Calu3 (cell line): ENCODE measurements at places on chromosomes 7 and 10. TPM values are rescaled to one million over a fixed set of nuclear protein-coding genes. Genes with fewer than 3 reads are reported as not detected.

Gene SPDYE9
- total RNA-seq, result not detected in 2 replicates

Gene NKX2-3
- not detected in 2 replicates for total RNA-seq

Gene CCL26
- total RNA-seq, result not detected in 2 replicates

Gene DMBT1
- 4.6 and 10.0 TPM in 2 replicates for total RNA-seq

Gene NT5C2
- total RNA-seq, result 70.0 and 75.8 TPM in 2 replicates

Gene UPK3B
- total RNA-seq, result 6.0 and 14.6 TPM in 2 replicates

Gene LEP
- total RNA-seq, result not detected in 2 replicates

Gene AUTS2
- not detected in 2 replicates for total RNA-seq

Gene SKIDA1
- total RNA-seq, result 0.40 TPM in 1 of 2 replicates, not detected in the other

Gene FBXW4
- total RNA-seq, result 15.7 and 18.7 TPM in 2 replicates

Gene TAS2R41
- not detected in 2 replicates for total RNA-seq

Gene LRRC4
- total RNA-seq, result not detected in 2 replicates

Gene PPA1
- total RNA-seq, result 260 and 280 TPM in 2 replicates

Gene CPN1
- total RNA-seq, result not detected in 2 replicates

Gene DYNC1I1
- 0.73 and 1.4 TPM in 2 replicates for total RNA-seq

Gene TMEM184A
- 61.9 and 75.8 TPM in 2 replicates for total RNA-seq

Gene PDE6C
- total RNA-seq, result not detected in 2 replicates

Gene C10orf95
- total RNA-seq, result 0.57 and 0.59 TPM in 2 replicates

Gene IFIT3
- total RNA-seq, result 45.2 and 153 TPM in 2 replicates

Gene LAMB1
- total RNA-seq, result 181 and 240 TPM in 2 replicates

Gene PRSS37
- not detected in 2 replicates for total RNA-seq

Gene HABP2
- total RNA-seq, result 0.59 and 1.0 TPM in 2 replicates

Gene WEE2
- total RNA-seq, result not detected in 2 replicates

Gene ITPRID1
- 0.95 and 3.8 TPM in 2 replicates for total RNA-seq

Gene BLNK
- total RNA-seq, result 7.5 and 9.5 TPM in 2 replicates

Gene IKZF1
- 0.24 and 0.28 TPM in 2 replicates for total RNA-seq

Gene ZNF800
- total RNA-seq, result 33.2 and 36.5 TPM in 2 replicates

Gene CFAP58
- not detected in 2 replicates for total RNA-seq

Gene PTN
- 0.35 and 0.54 TPM in 2 replicates for total RNA-seq

Gene CCDC172
- not detected in 2 replicates for total RNA-seq

Gene C10orf67
- total RNA-seq, result 0.44 and 0.45 TPM in 2 replicates

Gene DDIT4
- 294 and 326 TPM in 2 replicates for total RNA-seq

Gene RTKN2
- 25.0 and 26.7 TPM in 2 replicates for total RNA-seq

Gene ABI1
- 61.9 and 65.3 TPM in 2 replicates for total RNA-seq

Gene VGF
- 0.14 and 0.81 TPM in 2 replicates for total RNA-seq

Gene CRHR2
- not detected in 2 replicates for total RNA-seq

Gene STARD3NL
- total RNA-seq, result 60.7 and 66.4 TPM in 2 replicates

Gene ODAD2
- total RNA-seq, result 0.20 and 0.61 TPM in 2 replicates

Gene RINT1
- 17.1 and 18.6 TPM in 2 replicates for total RNA-seq

Gene CRYGN
- total RNA-seq, result not detected in 2 replicates

Gene GRB10
- total RNA-seq, result 86.2 and 90.6 TPM in 2 replicates

Gene IL6
- 20.7 and 25.5 TPM in 2 replicates for total RNA-seq

Gene OPN4
- not detected in 2 replicates for total RNA-seq

Gene CCL24
- total RNA-seq, result 0.68 TPM in 1 of 2 replicates, not detected in the other

Gene OR2A1
- not detected in 2 replicates for total RNA-seq

Gene HELLS
- 53.5 and 63.3 TPM in 2 replicates for total RNA-seq

Gene PAPOLB
- 0.07 TPM in 1 of 2 replicates, not detected in the other for total RNA-seq
